Pulmonary artery endothelial cell (primary cell): ENCODE measurements at places on chromosomes 6 and 20. TPM values are rescaled to one million over a fixed set of nuclear protein-coding genes. Genes with fewer than 3 reads are reported as not detected.

DNA sequence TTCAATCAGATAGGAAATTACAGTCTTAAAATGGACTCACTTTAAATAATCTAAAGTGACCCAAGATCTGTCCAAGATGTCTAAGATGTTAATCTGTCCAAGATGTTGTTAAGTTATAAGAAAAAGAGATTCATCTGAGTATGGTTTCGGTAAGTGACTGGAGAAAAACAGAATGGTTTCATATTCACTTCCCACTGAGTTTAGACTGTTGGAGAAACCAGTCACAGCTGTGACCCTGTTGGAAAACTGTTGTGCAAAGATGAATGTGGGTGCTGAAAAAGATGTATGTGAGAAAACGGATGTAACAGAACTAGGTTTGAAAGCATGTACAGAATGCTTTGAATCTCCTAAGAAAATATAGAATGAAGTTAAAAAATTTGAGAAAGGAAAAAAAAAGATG lies 325.9 kb downstream of the COL12A1 start:
- DNase-seq: no peak

Gene DDX27
- total RNA-seq: 27.0 and 37.5 TPM in 2 replicates

- DNase-seq: no peak
Observed at GRCh38 chr6:64998204-64998603, 708.8 kb downstream of the EYS start.

DNA sequence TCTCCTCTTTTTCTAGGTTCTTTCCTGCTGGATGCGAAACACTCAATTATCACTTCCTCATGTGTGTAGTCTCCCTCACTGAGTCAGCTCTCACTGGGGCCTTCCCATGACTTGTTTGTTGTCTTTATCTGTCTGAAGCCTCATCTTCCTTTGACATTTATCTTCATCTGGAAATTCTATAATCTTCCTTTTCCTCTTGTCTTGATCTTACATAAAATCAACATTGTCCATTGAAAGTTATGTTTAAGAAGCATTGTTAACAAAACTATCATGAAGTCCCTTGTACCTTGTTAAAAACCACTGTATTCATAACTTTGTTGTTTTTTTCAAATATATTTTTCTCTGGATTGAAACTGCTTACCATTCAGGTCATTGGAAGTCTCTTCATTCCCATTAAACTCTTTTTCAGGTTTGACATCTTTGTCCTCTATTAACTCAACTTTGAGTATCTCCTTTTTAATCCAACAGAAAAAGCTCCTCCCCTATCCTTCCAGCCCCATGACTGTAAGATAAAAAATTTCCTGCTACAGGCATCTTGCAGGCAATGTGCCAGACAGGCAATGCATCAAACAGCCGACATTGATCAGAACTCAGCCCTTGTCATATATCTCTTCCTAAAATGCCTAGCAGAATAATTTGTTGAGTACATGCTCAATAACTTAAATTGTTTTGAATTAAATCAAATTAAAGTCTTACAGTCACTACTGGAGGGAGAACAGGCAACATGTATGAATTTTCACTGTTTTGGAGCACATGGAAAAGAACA lies 34.8 kb downstream of the MYLIP start:
- DNase-seq: no peak

- DNase-seq: no peak
Observed at GRCh38 chr20:63678667-63679465, 17.6 kb upstream of the TNFRSF6B start.

GRCh38 chr6:79814940-79815339 lies 132.4 kb downstream of the ELOVL4 start:
- DNase-seq: no peak

Gene ARG1
- not detected in 2 replicates for total RNA-seq

Gene ITPR3
- total RNA-seq: 59.5 and 62.5 TPM in 2 replicates

DNA sequence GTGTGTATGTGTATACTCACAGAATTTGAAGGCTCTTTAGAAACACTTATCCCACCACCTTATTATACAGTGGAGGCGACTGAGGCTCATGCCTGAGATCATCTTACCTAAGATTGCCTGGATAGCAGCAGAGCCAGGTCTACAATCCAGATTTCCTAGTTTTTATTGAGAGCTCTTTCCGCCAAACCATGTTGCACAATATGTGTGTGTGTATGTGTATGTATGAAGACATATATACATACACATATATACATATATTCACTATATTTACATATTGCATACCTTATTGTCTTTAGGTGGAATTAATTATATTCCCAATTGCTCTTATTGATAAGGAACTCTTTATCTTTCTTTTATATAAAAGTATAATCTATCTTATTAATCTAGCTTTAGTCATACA lies 130.6 kb downstream of the AFG1L start:
- DNase-seq: no peak

- DNase-seq: no peak
Observed at GRCh38 chr6:150925976-150926375, 60.5 kb downstream of the MTHFD1L start.

GRCh38 chr6:18675881-18676280 lies 288.7 kb downstream of the RNF144B start:
- no peak for DNase-seq

DNA sequence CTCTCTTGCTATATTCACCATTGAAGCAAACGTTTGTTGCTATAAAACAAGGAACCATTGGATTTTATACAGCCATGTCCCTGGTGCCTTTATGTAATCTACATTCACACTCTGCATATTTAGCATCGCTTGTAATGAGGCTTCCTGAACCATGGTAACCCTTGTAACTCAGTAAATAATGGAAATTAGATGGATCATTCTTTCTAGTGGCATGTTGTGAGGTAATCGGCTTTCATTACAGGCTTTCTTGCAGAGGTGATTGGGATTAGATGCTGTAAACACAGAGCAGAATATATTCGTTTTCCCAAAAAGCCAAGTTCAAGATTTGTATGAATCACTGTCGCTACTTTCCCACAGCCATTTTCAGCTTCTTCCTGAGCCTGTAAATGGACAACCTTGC lies 36.1 kb downstream of the SMPDL3A start:
- DNase-seq: no peak

DNA sequence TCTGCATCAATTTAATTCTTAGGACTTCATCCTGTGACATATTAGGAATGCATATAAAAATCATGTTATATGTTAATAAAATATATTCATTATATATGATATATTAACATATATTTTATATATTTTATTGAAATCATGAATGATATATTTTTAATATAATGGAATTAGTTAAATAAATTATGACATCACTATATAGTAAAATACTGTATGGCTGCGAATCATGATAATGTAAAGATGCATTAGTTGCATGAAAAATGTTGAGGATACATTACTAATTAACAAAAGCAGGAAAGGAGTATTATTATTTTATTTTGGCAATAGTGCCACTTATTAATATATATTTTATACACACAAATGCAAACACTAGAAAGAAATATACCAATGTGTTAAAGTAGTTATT lies 8.4 kb upstream of the RNF217 start:
- DNase-seq: no peak

- DNase-seq: no peak
Observed at GRCh38 chr6:114144887-114145851, 174.2 kb upstream of the HDAC2 start.

- no peak for DNase-seq
Observed at GRCh38 chr6:156508923-156509322, 268.3 kb upstream of the ARID1B start.

DNA sequence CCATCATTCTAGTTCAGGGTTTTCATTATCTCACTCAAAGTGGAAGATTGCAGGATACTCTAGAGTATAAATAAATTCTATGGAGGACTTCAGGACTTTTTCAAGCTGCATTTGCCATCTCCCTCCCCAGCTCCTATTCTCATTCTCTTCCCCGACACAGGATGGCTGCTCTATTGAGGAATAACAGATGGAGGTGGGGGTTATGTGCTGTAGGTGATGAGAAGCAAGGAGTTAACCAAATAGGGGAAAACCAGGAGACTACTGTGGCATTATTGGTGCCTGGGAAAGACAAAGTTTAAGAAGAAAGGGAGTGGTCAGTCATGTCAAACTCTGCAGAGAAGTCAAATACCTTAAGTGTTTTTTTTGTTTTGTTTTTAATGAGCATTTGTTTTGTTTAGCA lies 109.3 kb downstream of the GRIK2 start:
- DNase-seq: no peak

Gene COL19A1
- total RNA-seq: not detected in 2 replicates

DNA sequence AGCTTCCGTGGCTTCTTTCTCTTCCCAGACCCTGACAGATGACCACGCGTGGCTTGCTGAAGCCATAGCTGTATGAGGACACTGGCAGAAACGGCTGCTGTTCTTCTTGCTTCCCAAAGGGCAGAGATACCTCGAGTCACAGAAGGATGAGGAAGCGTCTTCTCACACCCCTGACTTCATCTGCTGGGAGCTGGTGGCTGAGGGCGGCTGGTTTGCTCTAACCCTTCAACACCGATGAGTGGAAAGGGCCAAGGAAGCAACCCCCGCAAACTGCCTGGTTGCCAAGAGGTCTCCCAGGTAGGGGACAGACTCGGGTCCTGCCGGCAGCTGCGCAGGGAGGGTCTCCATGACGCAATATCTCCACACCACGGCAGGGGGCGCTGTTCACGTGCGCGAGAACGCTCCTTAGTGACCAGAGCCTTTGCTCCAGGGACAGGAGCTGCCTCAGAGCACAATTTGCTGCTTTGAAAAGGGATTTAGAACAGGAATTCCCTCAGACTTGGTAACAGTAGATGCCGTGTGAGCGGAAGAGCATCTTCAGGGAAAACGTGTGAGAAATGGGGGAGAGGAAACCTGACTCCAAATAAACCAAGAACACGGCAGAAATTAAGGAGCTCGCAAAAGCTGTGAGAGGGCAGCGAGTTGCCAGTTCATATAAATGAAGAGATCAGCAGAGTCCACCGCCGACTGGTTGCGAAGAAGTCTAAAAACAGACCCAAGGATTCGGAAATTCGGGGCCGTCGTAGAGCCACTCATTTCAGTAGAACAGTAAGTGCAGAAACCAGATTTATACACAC lies 80.2 kb downstream of the ERMARD start:
- DNase-seq: no peak

- DNase-seq: no peak
Observed at GRCh38 chr6:117613920-117614560, 11.7 kb upstream of the GOPC start.

Gene POU5F1
- total RNA-seq: 0.56 and 1.6 TPM in 2 replicates

DNA sequence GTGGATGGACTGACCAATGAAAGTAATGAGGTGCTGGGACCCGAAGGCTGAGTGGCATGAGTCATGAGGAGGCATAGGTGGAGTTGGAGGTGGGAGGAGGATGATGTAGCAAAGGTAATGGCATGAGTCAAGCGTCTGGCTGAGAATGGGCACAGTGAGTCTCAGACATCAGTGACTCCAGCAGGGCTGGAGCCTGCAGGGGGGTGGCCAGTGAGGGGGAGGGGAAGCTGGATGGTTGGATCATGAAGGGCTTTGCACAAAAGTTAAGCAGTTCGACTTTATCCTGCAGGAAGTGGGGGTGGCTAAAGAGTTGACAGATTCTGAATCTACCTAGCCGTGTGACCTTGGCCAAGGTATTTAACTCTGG lies 99.0 kb upstream of the IYD start:
- no peak for DNase-seq

GRCh38 chr6:34543421-34543820 lies 12.7 kb downstream of the SPDEF start:
- DNase-seq: no peak

DNA sequence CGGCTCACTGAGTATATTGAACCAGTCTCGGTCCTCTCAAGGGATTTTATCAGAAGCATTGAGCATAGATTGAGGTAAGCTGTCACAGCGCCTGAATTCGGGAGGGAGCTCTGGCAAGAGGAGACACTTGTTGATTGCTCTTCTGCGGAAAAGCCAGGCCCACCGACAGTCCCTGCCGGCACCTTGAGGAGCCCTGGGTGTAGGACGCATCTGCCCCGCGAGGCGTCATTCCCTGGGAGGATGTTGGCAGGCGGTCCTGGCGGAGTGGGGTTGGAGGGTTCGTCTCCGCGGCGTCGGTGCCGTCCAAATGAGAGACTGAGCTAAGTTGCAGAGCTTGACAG lies 843 bp downstream of the FBXO9 start:
- DNase-seq: no peak

GRCh38 chr6:130929036-130929678 lies 102.0 kb downstream of the SMLR1 start:
- no peak for DNase-seq

Gene XKR7
- total RNA-seq: not detected in 2 replicates

Gene SPAG4
- total RNA-seq: 6.7 and 13.7 TPM in 2 replicates

DNA sequence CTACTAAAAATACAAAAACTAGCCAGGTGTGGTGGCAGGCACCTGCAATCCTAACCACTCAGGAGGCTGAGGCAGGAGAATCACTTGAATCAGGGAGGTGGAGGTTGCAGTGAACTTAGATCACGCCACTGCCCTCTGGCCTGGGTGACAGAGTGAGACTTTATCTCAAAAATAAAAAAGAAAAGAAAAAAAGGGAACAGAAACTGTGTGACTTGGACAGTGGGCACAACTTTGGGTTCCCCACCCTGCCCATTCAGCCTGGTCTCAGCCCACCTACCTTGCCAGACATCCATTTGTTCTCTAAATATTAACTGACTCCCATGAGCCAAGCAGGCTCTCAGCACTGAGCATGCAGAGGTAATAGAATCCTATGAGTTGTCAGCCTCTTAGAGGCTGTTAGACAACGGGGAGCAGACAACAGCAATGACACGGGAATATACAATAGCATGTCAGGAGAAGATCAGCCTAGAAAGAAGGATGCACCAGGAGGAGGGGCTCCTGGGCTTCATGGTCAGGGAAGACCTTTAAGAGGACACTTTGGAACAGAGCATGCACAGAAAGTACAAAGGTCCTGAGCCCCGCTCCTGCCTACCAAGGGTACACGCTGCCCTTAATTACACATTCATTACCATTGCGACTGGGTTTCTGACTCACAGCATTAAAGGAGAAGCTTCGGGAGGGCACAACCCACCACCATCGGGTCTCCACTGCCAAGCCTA lies 20.0 kb downstream of the FAM209B start:
- no peak for DNase-seq

DNA sequence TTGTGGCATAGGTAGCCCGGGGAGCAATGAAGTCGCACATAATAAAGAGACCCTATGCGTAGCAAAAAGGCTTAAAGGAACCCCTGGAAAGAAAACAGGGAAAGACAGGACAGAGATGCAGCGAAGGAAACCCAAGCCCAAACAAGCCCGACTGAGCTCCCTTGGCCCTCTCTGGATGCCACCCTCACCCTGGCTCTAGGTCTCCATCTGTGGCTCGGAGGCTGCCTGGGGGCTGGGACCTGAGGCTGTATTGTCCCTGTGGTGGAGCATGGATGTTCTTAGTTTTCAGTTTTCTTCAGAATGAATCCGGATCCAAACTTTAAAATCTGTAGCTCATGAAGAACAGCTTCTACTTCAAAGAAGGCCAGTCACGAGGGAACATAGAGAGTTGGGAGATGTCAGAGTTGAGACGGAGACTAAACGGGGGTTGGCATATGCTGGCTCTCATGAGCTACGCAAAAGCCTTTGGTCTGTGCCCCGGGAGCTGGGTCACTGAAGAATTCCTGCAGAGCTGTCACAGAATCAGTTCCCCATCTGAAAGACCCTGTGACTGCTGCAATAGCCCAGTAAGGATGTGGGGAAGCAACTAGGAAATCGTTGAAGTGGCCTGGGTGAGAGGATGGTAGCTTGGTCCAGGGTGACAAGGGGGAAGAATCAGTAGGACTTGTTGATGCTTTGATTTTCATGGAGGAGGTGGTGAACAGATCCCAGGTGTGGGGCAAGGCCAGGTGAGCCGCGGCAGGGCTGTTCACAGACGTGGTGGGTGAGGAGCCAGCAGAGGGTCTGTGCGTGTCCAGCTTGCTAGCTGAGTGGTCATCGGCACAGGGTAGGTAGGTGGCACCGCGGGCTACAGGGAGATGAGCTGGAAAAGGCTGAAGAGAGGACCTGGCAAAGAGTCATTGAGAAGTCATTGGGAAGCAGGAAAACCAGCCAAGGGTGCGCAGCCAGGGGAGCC lies 35.2 kb downstream of the SYNDIG1 start:
- no peak for DNase-seq
